ENCODE measurements at places on chromosomes 11 and 22.
A peak's percentile ranks its signal among the peaks of the same experiment; 100 is the strongest.

- peak; percentile 24 for DNase-seq
Measured at GRCh38 chr22:34592123-34592740, 473.7 kb upstream of the ISX start.

DNA sequence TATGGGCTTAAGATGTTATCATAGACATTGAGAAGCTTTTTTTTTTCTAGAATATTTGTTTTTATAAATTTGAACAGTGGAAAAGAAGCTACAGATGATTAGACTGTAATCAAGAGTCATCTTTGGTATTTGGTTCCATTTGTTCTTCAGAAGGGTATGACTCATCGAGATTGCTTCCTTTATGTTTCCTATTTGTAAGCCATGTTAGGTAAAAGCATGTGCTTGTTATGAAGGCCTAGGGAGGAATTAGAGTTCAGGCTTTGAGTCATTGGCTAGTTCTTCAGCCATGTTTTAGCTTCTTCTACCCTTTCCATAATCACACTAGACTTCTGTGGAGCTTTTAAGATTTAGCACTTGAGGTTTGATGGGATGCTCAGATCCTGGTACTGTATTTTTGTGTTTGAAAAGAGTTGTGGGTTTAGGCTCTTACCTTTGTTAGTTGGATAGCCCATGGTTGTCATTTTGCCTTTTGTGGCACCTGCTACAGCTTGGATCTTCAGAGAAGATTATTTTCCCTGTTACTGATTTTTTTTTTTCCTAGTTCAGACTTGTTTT lies 44.3 kb downstream of the POLD3 start:
- DNase-seq: no peak

DNA sequence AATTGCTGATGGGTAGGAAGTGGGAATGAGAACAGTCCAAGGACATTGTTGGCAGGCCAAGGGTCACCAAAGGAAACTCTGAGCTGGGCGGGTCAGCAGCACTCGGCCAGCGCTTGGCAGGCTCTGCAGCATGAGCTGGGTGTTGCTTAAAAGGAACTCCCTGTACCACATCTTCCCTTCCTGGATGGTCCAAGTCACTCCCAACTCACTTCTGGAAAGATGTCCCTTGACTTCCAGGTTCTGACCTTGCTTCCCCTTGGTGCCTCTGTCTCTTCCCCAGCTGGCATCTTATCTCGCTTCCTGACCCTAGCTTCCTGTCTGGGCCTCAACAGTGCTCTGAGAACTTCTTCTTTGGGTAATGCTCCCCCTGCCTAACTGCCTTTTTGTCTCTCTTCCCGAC lies 24.8 kb upstream of the SWAP70 start:
- no peak for DNase-seq

DNA sequence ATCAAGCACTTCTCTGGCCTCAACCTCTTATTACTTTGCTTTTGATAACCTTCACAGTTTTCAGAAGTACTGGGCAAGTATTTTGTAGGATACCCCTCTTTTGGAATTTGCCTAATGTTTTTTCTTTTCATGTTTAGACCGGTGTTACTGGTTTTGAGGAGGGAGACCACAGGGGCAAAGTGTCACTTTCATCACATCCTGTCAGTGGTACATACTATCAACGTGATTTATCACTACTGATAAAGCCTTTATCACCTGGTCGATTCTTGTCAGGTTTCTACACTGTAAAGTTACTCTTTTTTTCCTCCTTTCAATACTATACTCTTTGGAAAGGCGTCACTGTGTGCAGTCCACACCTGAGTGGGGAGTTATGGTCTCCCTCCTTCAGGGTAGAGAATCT lies 26.7 kb downstream of the QSER1 start:
- DNase-seq: no peak

DNA sequence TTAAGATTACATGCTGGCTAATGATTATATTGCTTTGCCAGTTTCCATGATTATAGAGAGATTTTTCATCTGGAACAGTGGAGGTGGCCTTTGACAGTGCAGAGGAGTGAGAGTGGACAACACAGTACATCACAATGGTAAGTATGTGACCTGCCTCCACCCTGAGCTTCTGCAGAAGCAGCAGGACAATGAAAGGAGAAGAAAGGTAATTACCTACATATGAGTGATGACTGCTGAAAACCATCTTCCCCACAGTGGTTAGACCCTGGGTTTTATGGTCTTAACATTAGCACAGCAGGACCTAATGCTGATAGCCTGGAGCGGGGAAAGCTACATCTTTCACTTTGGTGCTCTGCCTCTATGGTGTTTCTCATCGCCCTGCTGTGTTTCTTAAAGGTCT lies 454.7 kb upstream of the DDI1 start:
- DNase-seq: no peak

GRCh38 chr11:93480256-93480655 lies 62.9 kb downstream of the SMCO4 start:
- no peak for DNase-seq
